Left lobe of liver (tissue), 2 donors: ENCODE measurements at places on chromosomes 12 and 14.

- no peak for DNase-seq
Observed at GRCh38 chr12:55845361-55845760, 2.6 kb upstream of the MMP19 start.

GRCh38 chr12:82082501-82082900, 275.7 kb downstream of the CCDC59 start:
- no peak for DNase-seq

DNA sequence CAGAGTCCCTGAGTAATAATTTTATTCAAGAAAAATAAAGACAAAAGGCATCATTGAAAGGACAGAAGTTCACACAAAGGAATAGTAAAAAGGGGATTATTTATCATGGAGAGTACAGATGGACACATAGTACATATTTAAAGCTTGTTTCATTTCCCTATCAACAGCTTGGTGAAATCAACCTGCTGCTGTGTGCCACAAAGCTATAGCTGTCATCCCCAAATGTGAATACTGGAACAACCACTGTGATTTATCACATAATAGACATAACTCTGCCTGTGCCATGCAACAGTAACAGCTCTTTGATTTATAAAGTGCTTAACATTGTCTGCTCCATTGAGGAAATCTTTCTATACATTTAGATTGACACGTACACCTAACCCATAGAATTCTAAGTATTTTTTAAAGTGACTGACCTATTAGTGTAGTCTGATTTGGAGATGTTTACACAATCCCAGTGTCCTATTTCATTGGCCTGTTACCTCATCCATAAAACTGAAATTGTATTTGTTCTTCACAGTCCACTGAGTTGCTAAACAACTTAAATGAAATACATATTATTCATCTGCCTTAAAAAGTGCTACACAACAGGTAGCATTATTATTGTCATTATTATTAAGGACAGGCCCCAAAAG, 3.3 kb downstream of the NEMF start:
- DNase-seq, result no peak

GRCh38 chr12:6178981-6179761, 21.0 kb upstream of the CD9 start:
- no peak for DNase-seq

GRCh38 chr14:23580948-23581281, 2.3 kb upstream of the JPH4 start:
- DNase-seq, result peak; percentile 39

GRCh38 chr12:71710276-71711125, 24.6 kb downstream of the TMEM19 start:
- no peak for DNase-seq

- DNase-seq, result no peak
Observed at GRCh38 chr12:71109834-71110233, 48.0 kb downstream of the TSPAN8 start.

- DNase-seq, result no peak
Observed at GRCh38 chr12:81010641-81011040, 67.2 kb upstream of the ACSS3 start.

DNA sequence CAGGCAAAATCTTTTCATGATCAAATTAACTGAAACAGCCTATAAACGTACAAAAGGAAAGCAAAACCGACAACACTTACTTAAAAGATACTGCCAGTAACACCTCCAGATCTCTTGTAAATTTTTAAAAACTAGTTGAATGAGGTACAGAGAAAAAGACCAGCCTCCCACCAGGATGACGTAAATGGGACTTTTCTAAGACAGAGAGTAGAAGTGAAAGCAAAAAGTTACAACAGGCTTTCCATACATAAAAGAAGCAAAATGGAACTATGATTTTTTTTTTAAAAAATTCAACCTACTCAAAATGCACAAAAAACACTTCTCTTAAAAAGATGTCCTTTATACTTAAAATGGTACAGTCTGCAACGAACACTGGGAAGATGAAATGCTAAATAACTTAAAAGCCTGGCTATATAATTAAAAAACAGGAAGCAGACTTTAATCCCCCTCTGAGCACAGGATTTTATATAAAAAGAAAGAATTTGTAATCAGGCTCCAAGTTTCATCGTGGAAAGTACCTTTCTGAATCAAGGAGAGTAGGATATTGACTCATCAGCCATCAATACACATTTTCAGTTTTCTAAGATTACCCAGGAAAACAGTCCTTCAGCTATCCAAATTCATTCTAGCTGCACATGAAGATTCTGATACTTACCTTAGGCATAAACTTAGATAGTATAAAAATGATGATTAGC, 14.2 kb upstream of the MYO1A start:
- no peak for DNase-seq

GRCh38 chr14:104545942-104546501, 33.5 kb upstream of the C14orf180 start:
- no peak for DNase-seq

DNA sequence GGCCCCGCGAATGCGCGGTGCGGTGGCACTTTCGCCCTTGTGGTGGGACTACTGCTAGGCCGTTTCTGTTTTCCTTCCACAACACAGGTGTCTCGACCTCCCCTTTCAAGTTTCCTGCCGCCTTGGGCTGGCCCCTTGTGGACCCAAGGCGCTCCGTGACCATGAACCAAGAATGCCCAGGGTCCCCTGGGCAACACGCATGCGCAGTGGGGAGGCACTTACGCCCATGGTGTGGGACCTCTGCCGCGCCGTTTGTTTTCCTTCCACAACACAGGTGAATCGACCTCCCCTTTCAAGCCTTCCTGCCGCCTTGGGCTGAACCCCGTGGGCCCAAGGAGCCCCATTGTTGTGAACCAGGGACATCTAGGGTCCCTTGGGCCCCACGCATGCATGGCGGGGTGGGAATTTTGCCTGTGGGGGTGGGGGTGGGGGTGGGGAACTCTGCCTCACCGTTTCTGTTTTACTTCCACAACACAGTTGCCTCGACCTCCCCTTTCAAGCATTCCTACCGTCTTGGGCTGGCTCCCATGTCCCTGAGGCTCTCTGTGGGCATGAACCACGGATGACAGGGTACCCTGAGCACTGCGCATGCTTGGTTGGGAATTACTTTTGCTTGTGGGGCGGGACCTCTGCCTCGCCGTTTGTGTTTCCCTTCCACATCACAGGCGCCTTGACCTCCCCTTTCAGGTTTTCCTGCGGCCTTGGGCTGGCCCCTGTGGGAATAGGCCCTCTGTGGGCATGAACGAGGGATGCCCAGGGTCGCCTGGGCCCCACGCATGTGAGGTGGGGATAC, 355.1 kb downstream of the ALG10 start:
- no peak for DNase-seq

- DNase-seq, result no peak
Observed at GRCh38 chr12:123723011-123723410, 10.9 kb downstream of the ATP6V0A2 start.

DNA sequence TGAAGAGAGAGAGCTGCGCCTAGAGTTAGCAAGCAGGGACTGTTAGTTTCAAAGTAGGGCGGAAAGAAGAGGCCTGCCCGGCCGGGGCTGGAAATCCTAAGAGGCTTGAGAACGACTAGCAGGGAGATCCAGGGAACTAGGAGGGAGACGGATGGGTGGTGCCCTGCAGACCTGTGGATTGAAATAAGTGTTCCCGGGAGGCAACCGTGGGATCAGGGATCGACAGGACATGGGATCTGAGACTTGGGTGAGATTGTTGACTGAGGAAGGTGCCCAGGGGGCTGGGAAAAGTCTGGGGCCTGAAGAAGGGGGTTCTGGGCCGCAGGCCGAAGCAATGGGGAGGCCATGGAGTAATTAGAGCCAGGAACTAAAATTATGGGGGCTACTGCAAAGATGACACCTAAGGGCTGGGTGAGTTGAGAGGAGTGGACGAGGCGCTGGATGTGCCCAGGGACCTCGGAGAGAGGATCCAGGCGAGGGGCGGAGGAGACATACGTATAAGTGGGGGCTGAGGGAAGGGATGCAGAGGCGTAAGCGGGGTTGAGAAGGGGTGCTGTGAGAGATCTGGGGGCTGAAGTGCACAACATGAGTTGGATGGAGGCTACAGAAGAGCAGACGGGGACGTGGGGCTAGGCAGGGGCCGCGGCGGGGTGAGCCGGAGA, 635 bp downstream of the LTA4H start:
- no peak for DNase-seq

GRCh38 chr14:93906341-93907329, 20.5 kb upstream of the FAM181A start:
- DNase-seq, result peak; percentile 54

GRCh38 chr12:75578546-75578945, 67.1 kb upstream of the KRR1 start:
- DNase-seq, result no peak

- no peak for DNase-seq
Observed at GRCh38 chr12:53659571-53659981, 16.3 kb downstream of the ATP5MC2 start.

- DNase-seq, result no peak
Observed at GRCh38 chr12:119808441-119808840, 68.7 kb downstream of the CIT start.

DNA sequence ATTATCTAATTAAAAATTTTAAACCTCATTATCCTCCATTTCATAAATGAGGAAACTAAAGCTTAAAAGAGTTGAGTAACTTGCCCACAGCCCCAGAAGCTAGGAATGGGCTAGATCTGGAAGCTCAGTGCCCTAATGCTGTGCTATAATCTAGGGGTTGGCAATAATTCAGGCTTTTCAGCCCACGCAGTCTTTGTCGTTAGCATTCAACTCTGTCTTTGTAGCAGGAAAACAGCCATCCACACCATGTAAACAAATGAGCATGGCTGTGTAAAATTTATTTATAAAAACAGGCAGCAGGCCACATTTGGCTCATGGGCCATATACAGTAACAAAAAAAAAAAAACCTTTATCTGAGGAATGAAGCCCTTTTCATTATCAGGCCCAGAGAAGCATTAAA, 92.4 kb upstream of the OVCH1 start:
- DNase-seq, result no peak

- peak; percentile 77 for DNase-seq
Observed at GRCh38 chr12:59595883-59596540, at the start of gene SLC16A7. Gene SLC16A7 (plus strand): TSS chr12:59596029. CDS start chr12:59704802, 108,773 bp downstream.

DNA sequence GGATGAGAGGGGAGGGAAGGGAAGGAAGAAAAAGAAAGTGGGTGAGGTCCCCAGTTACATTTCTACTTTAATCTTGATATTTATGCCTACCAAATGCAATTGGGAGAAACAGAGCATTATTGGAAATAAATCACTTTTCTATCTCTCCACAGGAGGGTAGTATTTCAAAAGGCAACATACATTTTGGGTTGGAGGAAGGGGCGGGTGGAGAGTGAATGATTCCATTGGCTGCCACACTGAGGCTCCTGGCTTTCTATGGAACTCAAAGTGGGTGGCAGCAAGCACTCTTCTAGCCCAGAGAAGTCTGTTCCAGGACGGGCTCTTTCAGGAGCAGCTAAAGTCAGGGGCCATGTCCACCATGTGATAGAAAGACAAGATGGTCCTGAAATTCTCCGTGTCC, 441.3 kb downstream of the DAD1 start:
- DNase-seq, result no peak

DNA sequence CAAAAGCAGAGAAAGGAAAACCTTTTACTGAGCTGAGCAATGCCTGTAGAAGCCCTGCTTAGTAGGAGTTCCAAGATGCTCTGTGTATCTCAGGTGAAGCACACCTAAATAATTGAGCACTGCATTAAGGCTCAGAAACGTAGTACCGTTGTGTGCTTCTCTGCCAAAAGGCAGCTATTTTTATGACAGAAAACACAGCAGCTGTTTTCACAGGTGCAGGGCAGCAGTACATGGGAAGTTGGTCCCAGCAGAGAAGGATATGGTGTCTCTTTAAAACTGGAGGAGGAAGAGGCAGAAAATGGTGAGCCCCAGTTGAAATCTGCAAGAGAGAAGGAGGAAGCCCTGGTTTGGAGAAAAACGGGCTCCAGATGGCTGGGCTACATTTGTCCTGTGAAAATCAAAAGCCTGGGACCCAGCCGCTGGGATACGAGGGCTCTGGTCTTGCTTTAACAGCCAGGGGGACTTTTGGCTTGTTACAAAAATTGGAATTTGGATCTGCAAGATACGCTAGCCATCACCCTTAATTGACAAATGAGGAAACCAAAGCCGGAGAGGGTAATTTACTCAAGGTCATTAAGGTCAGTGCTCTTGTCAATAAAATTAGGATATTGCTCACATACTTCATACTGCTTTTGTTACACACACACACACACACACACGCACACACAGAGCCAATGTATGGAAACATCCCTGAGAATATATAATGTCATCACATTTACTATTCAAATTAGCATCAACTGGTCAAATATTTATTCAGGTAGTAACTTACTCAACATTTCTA, 27.3 kb downstream of the SPRING1 start:
- DNase-seq, result no peak

DNA sequence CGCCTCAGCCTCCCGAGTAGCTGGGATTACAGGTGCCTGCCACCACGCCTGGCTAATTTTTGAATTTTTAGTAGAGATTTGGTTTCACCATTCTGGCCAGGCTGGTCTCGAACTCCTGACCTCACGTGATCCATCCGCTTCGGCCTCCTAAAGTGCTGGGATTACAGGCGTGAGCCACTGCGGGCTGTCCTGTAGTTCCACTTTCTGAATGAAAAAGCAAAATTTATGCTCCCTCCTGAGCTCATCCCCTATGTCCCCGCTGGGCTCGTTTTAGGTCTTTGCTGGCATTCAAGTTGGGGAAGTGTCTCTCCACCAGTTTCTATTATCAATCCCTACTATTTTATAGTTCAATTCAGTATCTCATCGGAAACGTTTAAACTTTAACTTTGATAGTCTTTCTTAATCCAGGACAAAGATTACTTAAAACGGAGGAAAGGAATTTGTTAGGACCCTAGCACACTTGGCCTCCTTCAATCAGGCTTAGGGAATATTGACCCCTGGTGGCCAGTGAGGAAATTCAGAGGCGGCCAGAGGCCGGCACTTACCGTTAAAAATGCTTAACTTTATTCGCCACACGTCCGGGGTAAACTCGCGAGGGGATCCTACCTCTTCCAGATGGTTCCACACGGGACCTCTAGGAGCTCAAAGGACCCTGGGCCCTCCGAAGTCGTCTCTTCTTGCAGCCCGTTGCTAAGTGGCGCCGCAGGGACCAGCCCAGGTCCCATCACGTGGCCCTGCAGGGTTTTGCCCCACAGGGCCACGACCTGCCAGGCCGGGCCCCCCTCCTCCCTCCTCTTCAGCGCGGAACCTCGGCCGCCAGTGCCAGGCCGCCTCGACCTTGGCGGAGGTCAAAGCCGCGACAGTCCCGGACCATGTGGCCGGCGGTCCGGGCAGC, 11.4 kb upstream of the DNAL1 start:
- peak; percentile 86 for DNase-seq

GRCh38 chr12:28023156-28023887, 50.8 kb upstream of the PTHLH start:
- DNase-seq, result no peak

GRCh38 chr14:99157246-99157645, 114.8 kb downstream of the BCL11B start:
- no peak for DNase-seq

GRCh38 chr14:88034076-88034475, 29.1 kb downstream of the GPR65 start:
- DNase-seq, result no peak

GRCh38 chr12:124327362-124328043, 32.6 kb downstream of the RFLNA start:
- DNase-seq, result no peak

- no peak for DNase-seq
Observed at GRCh38 chr12:113861708-113862312, 104.3 kb downstream of the RBM19 start.

- DNase-seq, result peak; percentile 34
Observed at GRCh38 chr12:131092901-131093603, 139.3 kb downstream of the ADGRD1 start.

GRCh38 chr14:84804468-84804867, 725.5 kb upstream of the FLRT2 start:
- no peak for DNase-seq

- DNase-seq, result no peak
Observed at GRCh38 chr14:58797010-58797429, 159.3 kb downstream of the DACT1 start.
